ENCODE measurements at places on chromosomes 13 and 19.

- no peak for DNase-seq
Observed at GRCh38 chr13:41199526-41199925, 5.2 kb upstream of the KBTBD7 start.

- DNase-seq = peak; percentile 34
Observed at GRCh38 chr19:13366529-13367143, 139.6 kb downstream of the CACNA1A start.

- DNase-seq = no peak
Observed at GRCh38 chr13:75544681-75545330, 4.8 kb upstream of the UCHL3 start.

DNA sequence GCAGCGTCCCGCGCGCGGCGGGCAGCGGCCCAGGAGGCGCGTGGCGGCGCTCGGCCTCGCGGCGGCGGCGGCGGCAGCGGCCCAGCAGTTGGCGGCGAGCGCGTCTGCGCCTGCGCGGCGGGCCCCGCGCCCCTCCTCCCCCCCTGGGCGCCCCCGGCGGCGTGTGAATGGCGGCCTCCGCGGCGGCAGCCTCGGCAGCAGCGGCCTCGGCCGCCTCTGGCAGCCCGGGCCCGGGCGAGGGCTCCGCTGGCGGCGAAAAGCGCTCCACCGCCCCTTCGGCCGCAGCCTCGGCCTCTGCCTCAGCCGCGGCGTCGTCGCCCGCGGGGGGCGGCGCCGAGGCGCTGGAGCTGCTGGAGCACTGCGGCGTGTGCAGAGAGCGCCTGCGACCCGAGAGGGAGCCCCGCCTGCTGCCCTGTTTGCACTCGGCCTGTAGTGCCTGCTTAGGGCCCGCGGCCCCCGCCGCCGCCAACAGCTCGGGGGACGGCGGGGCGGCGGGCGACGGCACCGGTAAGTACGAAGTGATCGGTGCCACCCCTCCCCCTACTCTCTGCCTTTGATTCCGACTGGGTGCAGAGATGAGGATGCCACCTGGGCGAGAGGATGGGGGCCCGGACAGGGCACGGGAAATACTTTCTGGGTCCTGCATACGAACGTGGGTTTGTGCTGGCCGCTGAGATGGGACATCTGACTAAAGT lies 874 bp downstream of the TRIM28 start:
- DNase-seq = peak; percentile 43

DNA sequence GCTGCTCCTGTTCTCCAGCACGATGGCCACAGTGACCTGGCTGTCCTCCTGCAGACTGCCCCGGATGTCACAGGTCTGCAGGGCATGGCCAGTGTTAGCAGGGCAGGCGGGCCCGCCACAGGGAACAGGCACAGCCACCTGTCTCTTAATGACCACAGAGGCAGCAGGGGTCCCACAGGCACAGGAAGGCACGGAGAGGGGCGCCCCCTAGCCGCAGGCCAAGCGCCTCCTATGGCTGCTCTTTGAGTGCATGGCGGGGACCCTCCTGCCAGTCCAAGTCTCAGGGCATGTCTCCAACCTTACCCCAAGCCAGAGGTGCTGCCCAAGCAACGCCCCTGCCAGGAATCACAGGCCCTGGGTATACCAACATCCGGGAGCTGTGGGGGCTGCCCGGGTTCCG lies 14.1 kb downstream of the IZUMO4 start:
- DNase-seq = no peak

DNA sequence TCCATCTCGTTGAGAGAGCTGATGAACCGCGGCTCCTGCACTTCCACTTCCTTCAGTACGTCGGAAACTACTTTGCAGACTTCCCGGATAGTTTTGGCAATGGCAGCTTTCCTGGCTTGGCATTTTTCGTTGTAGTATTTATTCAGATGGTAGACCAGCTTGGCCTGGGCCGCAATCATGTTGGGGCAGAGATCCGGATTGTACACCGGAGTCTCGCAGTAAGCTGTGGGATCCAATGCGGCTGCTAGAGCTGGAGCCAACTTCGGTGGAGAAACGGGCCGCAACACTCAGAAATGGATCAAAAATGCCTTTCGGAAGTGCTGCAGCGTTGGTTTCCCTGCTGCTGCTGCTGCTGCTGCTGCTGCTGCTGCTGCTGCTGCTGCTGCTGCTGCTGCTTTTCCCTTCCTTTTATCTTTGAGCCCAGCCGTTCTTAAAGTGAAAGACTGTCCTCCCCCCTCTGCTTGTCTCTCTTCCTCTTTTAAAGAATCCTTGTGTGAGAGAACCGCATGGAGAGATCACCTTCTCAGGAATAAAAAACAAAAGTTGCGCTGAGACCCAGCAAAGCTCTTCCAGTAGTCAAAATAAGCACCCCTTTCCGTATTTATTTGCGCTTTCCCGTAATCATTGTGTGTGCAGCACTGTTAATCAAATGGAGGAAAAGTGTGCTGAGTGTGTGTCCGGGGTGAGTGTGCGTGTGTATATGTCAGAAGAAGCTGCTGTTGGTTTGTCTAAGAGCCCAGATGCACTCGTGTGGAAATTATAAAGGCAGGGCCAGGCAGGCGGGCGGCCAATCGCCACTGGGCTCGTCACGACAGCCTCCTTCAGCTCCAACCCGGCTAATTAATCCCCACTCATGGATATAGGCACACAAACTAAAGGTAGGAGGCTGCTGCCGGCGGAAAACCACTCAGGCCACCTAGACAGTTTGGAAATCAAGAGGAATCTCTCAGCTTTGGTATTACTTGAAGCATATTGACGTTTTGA lies at the start of gene MAB21L1:
MAB21L1 (minus strand) TSS at position 730 of the 984 bp plus-strand sequence; CDS start at position 179, 551 bp downstream.
- no peak for DNase-seq

DNA sequence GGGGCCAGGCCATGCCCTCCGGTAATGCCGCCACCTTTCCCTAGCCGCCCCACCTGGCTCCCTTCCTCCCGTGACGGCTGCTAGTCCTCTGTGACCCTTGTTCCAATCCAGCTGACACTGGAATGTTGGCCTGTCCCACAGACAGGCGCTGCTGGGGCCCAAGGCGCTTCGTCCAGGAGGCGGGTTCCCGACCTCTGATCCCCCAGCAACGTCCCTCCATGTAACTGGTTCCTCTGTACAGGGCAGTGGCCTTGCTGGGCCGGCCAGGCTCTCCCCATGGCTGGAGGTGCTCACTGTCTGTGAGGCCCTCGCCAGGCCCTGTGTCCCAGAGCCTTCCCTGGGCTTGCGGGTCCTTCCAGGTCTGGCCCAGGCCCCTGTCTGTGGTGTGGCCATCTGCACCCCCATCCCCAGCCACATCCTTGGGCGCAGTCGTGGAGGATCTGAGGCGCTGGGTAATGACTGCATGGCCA lies 6.8 kb upstream of the GRIN3B start:
- no peak for DNase-seq

- no peak for DNase-seq
Observed at GRCh38 chr13:24135674-24136300, 24.7 kb upstream of the SPATA13 start.

GRCh38 chr19:46860846-46861690 lies at the start of gene ARHGAP35:
Gene ARHGAP35 (plus strand): TSS chr19:46860997. CDS start chr19:46918676, 57,679 bp downstream.
- DNase-seq = peak; percentile 41

GRCh38 chr19:4583961-4584669 lies 24.6 kb upstream of the SEMA6B start:
- DNase-seq = peak; percentile 66

GRCh38 chr19:32317086-32317485 lies 28.3 kb upstream of the ZNF507 start:
- no peak for DNase-seq

GRCh38 chr13:112894673-112895481 lies 74.1 kb upstream of the MCF2L start:
- no peak for DNase-seq

DNA sequence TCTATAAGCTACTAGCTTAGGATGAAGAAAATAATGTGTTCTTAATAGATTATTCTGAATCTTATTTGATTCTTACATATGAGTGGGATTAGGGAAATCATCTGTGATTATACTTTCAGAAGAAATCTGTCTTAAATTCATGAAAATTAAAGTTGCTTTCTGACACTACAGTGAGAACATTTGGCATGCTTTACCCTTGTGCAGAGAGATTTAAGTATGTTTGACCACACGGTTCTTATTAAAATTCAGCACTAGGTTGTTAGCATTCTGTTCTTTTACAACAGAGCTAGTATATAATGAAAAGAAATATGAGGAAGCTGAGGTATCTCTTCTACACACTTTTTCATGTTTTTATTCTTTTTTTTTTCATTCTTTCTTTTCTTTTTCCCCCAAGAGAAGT lies 2723.9 kb downstream of the PCDH9 start:
- no peak for DNase-seq

GRCh38 chr13:57627663-57628062 lies 3.9 kb upstream of the PCDH17 start:
- peak; percentile 47 for DNase-seq

GRCh38 chr19:6576869-6577475 lies 14.0 kb downstream of the CD70 start:
- peak; percentile 56 for DNase-seq

- DNase-seq = peak; percentile 56
Observed at GRCh38 chr19:28577233-28577632, 635.7 kb downstream of the UQCRFS1 start.

DNA sequence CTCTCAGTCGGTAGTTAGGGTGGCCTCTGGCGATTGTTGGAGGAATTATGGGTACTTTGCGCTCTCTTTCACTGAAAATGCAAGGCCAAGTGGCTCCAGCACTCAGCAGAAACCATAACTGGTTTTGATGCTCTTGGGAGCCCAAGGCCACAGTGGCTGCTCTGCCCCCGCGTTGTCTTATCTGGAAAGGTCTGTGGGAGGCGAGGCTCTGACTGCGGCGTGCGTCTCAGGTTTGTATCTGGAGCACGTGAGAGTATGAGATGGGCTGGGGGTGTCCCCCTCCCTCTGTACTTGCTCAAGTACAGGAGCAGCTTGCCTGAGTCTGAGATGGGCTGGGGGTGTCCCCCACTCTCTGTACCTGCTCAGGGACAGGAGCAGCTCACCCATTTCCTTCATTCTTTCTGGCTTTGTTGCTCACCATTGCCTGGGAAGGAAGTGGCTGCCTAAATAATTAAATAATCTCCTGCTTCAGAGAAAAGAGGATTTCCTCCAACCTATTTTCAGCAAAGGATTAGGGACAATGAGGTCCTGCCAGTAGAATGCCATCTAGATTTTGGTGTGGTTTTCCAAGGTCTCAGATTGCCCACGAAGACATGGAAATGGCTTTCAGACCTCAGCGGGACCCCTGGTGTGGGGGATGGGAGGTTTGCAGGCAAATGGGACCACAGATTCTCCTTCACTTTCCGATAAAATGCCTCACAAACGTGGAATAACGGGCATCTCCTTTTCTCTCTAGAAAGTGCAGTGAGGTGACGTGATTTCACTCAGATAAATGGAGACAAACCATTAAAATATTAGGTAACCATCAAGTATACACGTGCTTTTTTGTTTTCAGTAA lies 14.7 kb downstream of the ATP11A start:
- no peak for DNase-seq

- DNase-seq = no peak
Observed at GRCh38 chr13:53126841-53127245, 98.2 kb downstream of the OLFM4 start.

- no peak for DNase-seq
Observed at GRCh38 chr13:84563611-84564010, 681.3 kb upstream of the SLITRK1 start.

- DNase-seq = peak; percentile 48
Observed at GRCh38 chr19:43639519-43640423, at the start of gene CADM4. Gene CADM4 (minus strand): TSS chr19:43639850. CDS start chr19:43639790, 60 bp downstream.

- no peak for DNase-seq
Observed at GRCh38 chr19:3745363-3746045, 16.0 kb downstream of the APBA3 start.

DNA sequence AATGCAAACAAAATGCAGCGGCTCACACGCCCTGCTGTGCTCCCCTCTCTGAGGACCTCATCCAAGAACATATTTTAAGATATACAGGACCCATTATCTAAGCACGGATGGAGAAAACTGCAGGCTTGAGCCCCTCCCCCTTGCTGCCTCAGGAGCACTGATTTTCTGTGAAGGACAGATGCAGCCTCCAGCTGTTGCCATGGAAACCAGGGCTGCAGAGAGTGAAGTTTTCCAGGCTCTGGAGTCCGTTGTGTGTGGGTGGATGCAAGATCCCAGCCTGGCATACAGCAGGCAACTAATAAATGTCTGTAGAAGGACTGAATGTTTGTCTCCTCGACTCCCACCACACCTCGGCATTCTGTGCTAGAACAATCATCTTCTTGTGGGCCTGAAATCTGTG lies 105.6 kb upstream of the PEG3 start:
- no peak for DNase-seq

DNA sequence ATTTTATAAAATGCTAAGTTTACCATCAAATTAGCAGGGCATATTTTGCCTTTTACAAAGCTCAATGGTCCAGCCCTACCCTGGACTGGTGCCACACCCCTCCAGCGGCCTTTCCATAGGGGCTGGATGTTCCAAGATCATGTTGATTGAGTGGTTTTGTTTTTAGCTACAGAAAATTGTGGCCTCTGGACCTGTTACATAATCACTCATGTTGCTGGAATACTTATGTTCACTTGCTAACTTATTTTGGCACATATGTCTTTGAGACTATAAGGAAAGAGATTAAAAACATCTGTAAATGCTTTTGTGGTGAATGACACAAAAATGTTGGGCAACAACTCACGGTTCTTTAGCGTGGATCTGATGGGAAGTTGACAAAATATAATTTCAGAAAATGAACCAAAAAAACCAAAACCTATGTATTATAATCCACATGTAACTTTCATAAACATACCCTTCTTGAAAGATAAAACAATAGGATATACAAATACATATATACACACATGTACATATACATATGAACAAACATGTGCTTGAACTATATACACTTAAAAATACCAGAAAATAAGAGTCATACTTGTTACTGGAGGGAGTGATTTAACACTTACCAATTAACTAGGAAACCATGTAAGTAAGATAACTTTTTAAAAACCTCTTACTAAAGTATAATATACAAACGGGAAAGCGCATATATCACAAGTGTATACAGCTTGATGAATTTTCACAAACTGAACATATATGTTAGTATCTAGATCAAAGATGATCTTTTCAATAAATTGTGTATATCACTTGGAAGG lies 46.6 kb upstream of the SLC15A1 start:
- no peak for DNase-seq

GRCh38 chr19:19530889-19531288 lies 2.2 kb downstream of the YJEFN3 start:
- no peak for DNase-seq

- no peak for DNase-seq
Observed at GRCh38 chr19:50793558-50794065, 3.4 kb downstream of the ACP4 start.

DNA sequence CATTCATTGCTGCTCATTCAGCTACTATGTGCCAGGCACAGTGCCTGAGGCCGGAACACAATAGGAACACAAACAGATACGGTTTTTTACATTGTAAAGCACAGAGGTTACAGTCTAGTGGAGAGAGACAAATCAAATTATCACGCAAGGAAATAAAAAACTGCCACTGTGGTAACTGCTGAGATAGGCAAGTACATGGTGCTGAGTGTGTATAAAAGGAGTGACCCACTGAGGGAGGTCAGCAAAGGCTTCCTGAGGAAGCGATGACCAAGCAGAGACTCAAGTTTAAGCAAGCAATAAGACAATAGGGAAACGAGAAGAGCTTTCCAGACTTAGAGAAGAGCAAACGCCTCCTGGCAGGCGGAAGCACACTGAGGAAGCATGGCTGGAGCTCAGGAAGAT lies 56.4 kb downstream of the NUFIP1 start:
- DNase-seq = no peak

GRCh38 chr19:48659768-48660167 lies 13.0 kb downstream of the NTN5 start:
- peak; percentile 60 for DNase-seq

Data from SW480 (cell line).